Activated CD4-positive, alpha-beta T cell treated with anti-CD3 and anti-CD28 coated beads, Interleukin-10, Interleukin-2, amounts not matched to agents 100 ng/mL and 50 ng/mL, durations not matched to agents 16 hours and 8 hours (primary cell): ENCODE measurements at places on chromosomes 2 and 18.

DNA sequence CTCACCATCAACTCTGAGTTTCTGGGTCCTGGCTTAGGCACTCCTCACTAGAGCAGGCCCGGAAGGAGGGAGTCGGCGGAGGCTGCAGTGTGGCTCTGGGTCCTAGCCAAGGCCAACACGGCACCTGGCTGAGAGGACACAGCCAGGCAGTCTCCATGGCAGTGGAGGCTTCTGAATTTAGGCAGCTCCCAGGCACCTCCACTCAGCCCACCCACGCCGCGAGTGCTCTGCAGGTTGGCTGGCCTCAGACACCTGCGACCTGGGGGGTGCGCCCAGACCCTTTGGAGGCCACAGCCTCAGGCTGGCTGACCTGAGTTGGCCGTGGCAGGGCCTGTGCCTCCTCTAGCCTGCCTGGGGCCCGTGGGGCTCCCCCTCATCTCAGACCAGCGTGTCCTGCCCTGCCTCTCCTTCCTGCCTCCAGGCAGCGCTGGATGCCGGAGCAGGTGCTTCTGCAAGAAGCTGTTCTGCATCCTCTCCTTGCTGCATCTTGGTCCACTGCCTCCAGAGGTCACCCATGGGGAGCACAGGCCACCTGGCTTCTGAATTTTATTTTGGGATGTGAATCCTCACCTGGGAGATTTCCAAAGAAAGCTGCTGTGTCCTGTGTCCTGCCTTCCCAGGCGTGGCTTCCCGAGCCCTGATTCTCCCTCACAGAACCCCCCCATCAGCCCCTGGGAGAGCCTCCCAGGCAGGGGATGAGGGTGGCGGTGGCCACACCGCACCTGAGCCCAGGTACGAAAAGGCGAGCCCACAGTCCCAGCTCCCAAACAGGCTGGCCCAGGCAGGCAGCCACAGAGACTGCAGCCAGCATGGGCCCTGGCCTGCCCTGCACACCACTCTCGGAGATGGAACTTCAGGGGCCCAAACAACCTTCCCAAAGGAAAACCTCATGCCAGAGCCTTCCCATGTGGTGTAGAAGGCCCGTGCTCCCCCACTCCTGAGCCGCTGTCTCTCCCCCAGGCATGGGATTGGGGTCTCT, 23.4 kb downstream of the AQP12A start:
- no peak for DNase-seq

DNA sequence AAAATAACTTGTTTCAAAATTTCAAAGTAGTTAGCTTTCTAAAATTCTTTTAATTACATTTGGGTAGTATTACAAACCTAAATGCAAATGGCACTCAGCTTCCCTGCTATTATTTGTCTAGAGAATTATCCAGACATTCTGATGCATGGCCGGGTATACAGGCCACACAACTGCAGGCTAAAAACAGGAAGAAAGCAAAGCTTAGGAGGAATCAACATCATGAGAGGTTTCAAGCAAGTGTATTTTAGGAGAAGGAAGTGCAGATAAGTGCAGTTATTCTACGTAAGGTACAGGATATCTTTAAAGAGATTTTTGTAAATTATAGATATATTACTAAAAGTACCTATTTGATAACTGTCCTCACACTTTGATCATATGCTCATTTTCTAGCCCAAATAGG, 46.8 kb upstream of the RNU4ATAC start:
- DNase-seq, result no peak

- DNase-seq, result no peak
Observed at GRCh38 chr2:218885981-218886947, 5.6 kb downstream of the WNT10A start.

DNA sequence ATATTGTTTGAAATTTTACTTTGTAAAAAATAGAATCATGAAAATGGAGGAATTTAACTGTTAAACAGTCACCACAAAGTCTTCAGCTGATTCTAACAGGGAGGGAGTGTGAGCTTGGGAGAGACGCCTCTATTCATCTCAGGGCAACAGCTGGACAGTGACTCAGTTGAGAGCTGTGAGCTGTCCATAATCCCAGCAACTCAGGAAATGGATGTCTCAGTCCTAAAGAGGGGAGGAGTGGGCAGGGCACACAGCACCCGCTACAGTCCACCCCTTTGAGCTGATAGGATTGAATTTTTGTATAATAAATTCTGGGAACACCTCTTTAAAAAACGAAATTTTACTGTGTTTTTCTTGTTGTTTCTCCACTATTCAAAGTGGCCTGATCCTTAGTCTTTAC, 255.1 kb upstream of the THUMPD2 start:
- DNase-seq, result no peak

DNA sequence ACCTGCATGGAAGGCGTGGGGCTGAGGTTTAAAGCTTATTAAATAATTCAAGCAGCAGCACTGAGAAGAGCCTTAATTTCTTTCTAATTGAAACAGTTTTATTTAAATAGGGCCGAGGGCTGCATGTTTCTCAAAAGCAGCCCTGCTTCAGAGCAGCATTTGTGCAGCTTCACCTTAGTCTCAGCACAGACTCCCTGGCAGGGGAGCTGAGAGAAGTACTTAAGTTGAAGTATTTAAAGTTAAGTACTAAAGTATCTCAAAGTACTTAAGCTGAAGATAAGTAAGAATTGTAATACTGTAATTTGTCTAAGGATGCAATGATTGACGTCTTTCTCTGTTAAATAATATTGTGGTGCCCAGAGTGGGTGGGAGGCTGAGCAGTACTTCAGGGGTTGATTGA, 31.4 kb downstream of the IMPA2 start:
- DNase-seq, result no peak

- no peak for DNase-seq
Observed at GRCh38 chr2:28601616-28602015, 105.8 kb downstream of the PLB1 start.

DNA sequence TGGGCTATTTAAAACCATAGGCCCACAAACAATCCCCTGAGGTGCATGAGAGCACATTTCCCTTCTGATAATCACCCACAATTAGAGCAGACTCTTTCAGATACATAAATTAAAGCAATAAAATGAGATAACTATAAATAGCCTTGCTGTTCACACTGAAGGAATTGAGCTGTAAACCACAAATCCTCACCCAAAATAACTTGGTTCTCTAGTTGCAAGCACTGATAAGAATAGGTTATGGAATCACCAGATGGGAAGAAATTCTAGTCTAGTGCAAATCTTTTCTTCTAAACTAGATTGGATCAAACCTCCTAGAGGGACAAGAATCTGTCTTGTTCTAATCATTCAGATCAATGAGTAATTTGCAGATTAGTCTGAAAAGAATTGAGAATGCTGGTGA, 64.6 kb downstream of the NAB1 start:
- DNase-seq, result no peak

GRCh38 chr2:169690958-169691357, 3.2 kb downstream of the CFAP210 start:
- no peak for DNase-seq

DNA sequence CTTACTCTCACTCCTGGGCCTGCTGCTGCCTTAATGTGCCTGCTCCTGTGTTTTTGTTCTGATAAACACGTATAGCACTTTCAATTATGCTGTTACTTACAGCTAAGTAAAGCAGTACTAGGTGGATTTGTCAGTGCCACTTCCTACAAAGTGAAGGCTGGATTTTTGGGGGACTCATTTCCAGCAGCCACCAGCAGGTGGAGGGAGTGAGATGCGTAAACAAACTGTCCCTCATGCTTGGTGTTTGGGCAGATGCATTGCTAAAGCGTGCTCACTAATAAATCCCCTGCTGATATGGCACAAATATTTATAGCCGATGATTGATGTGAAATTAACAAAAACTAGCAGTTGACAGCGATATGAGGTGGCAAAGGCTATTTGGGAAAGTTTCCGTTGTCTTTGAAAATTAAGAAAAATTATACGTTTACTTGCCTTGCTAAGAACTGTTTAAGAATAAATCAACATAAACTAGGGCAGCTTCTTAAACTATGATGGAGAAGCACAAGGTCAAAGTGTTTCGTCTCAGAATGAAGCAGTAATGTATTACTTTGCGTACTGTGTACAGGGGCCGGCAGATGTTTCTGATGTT, 101.7 kb downstream of the AGAP1 start:
- peak; percentile 47 for DNase-seq

DNA sequence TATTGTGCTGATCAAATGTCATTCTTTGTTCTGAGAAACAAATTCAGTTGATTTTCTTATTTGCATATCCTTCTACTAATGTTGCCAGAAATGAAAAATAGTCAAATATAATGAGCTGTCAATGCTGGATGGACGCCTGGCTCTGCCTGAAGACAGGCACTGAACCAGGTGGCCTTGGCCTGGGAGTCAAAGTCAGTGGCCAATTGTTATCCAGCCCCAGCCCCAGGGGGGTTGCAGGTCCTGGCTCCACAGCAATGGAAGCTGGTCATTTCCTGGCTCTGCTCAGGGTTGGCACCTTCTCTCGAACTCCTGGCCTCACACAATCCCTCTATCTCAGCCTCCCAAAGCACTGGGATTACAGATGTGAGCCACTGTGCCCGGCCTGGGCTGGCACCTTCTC, 176.8 kb upstream of the GLI2 start:
- no peak for DNase-seq

DNA sequence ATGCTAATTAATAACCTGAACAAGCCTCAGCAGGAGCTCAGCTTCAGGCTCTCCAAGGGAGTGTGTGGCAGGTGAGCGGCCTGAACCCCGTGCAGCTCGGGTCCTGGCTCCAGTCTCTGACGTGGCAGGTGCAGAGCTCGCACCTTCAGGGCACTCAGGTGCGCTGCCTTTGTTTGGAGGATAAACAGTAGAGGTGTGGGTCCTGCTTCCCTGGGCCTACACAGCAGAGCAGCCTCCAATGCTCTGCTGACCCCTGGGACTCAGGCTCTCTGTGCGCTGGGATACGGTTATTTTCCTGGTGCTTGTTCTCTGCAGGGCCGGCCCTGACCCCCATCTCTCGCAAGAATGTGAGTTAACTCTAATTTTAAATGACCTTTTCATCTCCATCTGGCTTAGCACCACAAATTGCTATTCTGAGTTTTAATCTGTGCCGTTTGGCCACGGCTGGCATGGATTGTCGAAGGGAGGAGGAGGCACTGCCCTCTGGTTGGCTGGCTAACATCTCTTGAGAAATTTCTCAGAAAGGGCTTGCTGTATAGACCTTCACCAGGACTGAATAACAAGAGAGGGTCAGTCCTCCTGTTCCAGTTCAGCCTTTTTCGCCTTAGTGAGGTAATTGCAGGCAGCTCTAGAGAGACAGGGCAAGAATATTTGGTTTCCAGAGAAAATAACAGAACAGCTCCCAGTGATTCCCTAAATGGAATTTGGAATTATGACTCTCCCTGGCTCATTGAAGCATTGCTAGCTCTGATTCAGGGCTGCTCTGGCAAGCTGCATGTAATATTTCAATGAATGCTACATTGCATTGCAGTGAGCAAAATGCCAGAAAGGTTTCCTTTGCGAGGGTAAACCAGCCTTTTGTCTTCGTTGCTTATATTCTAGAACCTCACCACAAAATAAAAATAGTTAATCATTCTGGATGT, 161.8 kb downstream of the DCDC2C start:
- no peak for DNase-seq

DNA sequence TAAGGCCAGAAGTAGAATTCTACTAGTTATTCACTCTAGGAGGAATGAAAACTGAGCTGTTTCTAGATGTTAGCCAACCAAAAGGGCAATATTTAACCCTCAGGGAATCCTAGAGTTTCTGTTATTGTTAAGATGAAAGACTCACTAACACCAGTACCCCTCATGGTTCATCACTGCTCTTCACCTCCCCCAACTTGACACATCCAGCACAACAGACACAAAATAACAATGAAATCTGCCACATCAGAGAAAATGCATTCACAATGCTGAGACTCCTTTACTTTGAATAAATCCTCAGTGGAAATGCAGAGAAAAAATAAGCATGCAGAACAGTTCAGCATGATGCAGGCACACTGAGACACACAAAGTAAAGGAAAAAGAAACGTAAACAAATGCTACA, 111.3 kb downstream of the RIF1 start:
- DNase-seq, result no peak

- DNase-seq, result no peak
Observed at GRCh38 chr18:76335859-76336640, 159.0 kb downstream of the ZNF516 start.

GRCh38 chr2:150234787-150235446, 252.6 kb downstream of the RND3 start:
- DNase-seq, result no peak

DNA sequence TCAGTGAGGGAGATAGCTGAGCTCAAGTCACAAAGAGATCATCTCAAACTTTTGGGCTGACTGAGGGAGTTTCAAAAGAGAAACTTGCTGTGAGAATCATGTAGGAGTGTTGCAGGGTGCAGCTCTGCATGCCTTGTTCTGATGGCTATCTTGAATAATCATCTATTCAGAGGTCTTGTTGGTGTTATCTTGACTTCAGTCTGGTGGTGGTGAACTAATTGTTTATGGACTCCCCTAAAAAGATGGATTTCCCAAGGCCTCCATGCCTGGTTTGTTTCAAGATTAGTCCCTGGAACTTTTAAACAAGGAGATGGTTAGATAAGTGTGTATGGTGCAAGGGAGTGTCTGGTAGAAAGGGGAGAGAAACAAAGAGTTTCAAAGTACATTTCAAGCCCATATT, 29.8 kb downstream of the SLC39A6 start:
- DNase-seq, result no peak

GRCh38 chr2:218716070-218716469, 5.4 kb downstream of the TTLL4 start:
- DNase-seq, result no peak

GRCh38 chr2:139067072-139067471, 286.9 kb upstream of the NXPH2 start:
- no peak for DNase-seq

- no peak for DNase-seq
Observed at GRCh38 chr2:127759931-127760330, 51.0 kb downstream of the WDR33 start.

DNA sequence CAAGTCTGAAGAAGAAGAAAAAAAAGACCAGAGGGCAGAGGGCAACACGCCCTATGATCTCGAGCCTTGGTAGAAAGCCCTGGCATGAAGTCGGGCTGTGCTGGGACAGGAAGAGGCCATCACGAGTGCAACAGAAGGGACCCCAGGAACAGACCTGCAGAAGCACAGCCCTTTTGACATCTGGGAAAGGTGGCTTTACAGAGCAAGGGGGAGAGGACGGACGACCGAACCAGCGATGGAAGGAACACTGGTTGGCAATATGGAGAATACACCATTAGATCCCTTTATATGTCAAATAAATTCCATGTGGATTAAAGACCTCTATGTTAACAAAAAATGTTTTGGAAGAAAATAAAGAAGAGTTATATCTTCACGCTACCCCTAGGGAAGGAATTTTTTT, 10.7 kb downstream of the KIF1A start:
- no peak for DNase-seq

DNA sequence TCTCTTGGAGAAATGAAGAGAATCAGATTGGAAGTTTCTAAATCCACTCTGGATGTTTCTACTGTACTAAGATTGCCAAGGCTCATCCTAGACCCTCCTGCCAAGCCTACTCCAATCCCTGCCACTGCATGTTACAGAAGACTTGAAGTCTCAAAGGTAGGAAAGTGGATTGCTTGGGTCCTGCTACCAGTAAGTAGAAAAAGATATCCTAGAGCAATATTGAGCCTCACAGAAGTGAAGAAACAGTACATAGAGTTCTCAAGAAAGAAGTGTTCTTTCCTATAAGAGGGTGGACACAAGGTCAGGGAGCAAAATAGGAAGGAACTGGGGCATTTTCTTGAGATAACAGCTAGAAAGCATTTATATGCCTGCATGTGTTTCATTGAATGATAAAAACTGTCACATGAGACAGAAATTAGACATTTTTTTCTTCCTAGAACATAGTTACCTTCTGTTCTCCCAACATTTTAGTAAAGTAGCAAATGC, 232.9 kb downstream of the RBM43 start:
- DNase-seq, result no peak
